HT1080 (cell line): ENCODE measurements at places on chromosomes 1 and 21. TPM values are rescaled to one million over a fixed set of nuclear protein-coding genes. Genes with fewer than 3 reads are reported as not detected.

- DNase-seq: no peak
Observed at GRCh38 chr1:199067483-199067882, 428.6 kb downstream of the PTPRC start.

GRCh38 chr1:43913666-43914360, 19.8 kb upstream of the ARTN start:
- DNase-seq: no peak

GRCh38 chr1:62436039-62436465, 797 bp upstream of the USP1 start:
- DNase-seq: no peak

- DNase-seq: peak; percentile 23
Observed at GRCh38 chr1:6864166-6864565, 78.9 kb downstream of the CAMTA1 start.

DNA sequence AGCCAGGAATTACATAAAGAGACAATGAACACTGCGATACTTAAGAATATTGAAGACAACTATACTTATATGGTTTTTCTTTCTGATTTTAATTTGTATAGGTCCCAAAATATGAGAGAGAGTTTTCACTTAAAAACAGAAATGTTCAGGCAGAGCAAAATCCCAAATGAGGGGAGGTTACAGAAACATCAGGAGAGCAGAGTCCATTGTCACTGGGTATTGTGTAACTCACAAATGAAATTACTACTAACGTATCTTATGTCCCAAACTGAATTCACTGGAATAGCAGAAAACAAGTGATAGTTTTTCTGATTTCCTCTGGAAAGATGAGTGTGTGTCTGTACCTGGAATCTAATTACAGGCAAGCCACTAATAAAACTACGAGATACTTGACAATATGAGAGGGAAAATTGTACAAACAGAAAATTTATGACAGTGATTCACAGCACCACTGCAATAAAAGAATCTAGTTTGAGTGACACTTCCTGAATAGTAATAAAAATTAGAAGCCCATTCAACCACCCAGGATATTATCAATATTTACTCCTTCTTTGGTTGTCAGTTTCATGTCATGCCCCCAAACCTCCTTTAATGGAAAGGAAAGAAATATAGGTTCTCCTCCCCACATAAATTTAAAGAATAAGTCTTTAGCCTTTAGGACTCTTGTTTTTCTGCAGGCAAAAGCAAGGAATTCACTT, 522.6 kb downstream of the ADGRL2 start:
- DNase-seq: no peak

DNA sequence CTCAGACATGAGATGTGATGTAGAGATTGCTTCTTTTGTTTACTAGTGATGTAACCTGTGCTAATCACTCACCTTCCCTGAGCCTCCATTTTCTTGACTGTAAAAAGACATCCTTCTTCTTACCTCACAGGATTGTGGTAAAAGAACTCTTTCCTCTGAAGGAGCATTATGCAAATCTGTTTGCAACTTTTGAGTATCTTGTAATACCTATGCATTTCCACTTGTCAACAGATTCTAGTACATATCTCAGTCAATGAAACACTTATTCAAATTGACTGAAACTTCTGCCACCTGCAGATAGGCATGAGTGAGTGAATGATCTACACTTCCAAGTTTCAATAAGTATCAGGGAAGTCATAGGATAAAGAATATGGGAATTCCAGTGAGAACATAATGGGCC, 174.7 kb downstream of the HHIPL2 start:
- DNase-seq: no peak

- DNase-seq: no peak
Observed at GRCh38 chr1:16605532-16606505, 7.5 kb downstream of the NBPF1 start.

DNA sequence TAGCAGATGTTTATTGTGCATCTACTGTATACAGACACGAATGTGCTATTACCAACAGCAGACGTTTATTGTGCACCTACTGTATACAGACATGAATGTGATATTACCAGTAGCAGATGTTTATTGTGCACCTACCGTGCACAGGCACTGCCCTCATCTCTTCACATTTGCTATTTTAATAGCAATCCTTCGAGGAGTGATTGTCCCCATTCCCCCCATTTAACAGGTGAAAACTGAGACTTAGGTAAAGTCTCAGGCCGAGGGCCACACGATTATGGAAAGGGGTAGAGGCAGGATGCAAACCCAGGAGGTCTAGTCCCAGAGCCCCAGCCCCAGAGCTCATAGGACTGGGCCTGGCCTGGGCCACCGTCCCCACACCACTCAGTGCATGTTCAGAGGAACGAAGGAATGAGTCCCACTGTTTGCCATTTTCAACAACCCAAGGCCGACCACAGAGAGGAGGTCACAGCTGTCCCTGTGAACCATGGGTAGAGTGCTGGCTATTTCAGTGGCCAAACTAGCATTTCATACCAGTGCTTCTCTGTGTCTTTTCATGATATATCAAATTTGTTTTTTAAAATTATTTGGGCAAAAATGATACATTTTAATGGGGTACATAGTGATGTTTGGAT, 114.4 kb upstream of the TMEM51 start:
- no peak for DNase-seq

- no peak for DNase-seq
Observed at GRCh38 chr1:161214369-161214768, 726 bp upstream of the FCER1G start.

OR2T2 gene
- not detected in 2 replicates for total RNA-seq

CYP4Z1 gene
- not detected in 2 replicates for total RNA-seq

RHBDL2 gene
- 0.50 and 2.7 TPM in 2 replicates for total RNA-seq

CDC42BPA gene
- 14.2 and 14.6 TPM in 2 replicates for total RNA-seq
